ENCODE measurements at places on chromosomes 1 and 21.

DNA sequence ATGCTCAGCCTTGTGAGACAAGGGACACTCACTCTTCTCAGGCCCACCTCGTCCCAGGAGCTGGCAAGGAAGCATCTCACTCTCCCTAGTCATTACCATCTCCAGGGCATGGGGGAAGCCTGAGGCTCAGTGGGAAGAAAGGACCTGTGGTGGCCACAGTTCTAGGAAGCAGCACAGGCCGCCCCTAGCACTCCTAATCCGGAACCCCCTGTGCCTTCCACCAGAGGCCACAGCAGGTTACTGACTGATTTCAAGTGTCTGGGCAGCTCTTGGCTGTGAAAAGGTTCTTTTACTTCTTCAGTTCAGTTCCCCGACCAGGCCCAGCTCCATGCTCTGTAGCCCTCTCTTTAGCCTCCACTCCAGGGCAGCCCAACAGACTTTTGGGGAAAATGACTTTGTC, 84.4 kb downstream of the TRABD2B start:
- no peak for DNase-seq

GRCh38 chr1:244181867-244182266, 130.8 kb downstream of the ZBTB18 start:
- no peak for DNase-seq

DNA sequence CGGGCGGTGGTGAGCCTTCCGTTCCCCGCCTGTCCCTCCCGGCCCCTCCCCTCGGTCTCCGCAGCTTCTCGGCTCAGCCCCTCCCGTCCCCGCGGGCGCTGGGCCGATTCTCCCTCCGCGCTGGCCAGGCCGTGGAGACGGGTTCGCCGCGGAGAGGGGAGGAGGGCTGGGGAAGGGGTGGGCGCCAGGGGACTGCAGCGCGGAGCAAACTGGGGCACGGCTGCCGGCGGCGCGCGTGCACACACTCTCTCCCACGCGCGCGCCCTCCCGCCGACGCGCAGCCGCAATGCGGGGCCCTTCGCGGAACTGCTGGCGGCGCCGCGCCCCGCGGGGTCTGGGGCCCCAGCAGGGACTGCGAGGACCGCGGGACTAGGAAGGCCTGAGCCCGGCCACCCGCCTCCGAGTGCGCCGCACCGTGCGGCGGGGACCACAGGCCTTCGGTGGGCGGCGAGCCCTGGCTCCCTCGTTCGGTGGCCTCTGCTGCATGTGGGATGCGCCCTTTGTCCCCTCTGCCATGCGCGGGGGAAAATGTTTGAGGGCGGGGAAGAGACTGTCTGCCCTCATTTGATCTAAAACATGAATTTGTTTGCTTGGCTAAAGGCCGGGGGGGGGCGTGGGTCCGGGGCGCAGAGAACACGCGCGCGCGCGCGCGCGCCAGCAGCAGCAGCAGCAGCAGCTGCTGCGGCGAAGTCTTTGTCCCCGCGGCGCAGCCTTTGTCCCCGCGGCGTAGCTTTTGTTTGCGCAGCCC, 90.7 kb upstream of the VAMP3 start:
- DNase-seq = peak; percentile 9

- DNase-seq = no peak
Measured at GRCh38 chr1:51957618-51958017, 32.9 kb downstream of the RAB3B start.

GRCh38 chr1:242535986-242536385, 11.5 kb upstream of the PLD5 start:
- DNase-seq = no peak

All from T follicular helper cell (primary cell).